Heart left ventricle (tissue), 16 donors: ENCODE measurements at places on chromosomes 3 and 15.

GRCh38 chr15:94306700-94307650 lies 75.6 kb downstream of the MCTP2 start:
- H3K4me1 ChIP-seq = no peaks in the 10 kb centered on the region
- H3K36me3 ChIP-seq = no peaks in the 10 kb centered on the region
- H3K27me3 ChIP-seq = peaks cover 4% of the 10 kb centered on the region
- H3K4me3 ChIP-seq = no peak overlapping the region
- DNase-seq = no peak

DNA sequence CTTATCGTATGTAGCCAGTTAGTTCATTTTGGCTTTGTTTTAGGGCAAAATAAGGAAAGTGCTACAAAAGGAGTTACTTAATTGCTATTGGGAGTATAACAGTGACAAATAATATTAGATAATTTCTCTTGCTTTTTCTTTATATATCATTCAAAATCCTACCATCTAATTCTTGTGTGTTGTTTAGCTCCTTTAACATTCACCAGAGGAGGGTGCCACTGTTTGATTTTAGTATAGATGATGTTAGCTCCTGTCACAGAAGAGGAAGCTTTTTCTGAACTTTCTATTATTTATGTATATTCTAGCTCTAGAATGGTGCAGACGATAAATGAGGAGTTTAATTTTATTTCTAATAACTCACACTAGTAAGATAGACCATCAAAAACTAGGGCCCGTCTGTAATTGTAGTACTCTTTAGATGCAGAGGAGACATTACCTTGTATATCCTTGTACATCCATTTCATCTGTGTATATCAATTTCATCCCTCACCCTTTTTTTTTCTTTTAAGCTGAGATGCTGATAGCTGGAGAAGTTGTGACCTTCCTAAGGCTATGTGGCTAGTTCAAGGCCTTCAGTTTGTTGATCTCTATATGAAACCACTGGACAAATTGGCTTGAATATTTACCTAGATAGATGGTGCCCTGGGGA lies 3.0 kb downstream of the PPM1L start:
- H3K27me3 ChIP-seq = no peaks in the 10 kb centered on the region
- H3K4me3 ChIP-seq = peak overlapping the region; percentile 9
- H3K27ac ChIP-seq = no peak overlapping the region
- H3K36me3 ChIP-seq = no peaks in the 10 kb centered on the region
- H3K4me1 ChIP-seq = peaks cover 4% of the 10 kb centered on the region
- no peak for DNase-seq

- no peak for DNase-seq
- H3K4me3 ChIP-seq = no peak overlapping the region
Observed at GRCh38 chr3:12615266-12615665, 48.7 kb downstream of the RAF1 start.

- no peaks in the 10 kb centered on the region for H3K36me3 ChIP-seq
- H3K4me1 ChIP-seq = no peaks in the 10 kb centered on the region
- no peaks in the 10 kb centered on the region for H3K27me3 ChIP-seq
Observed at GRCh38 chr15:86073281-86073680, 6.4 kb upstream of the AGBL1 start.

GRCh38 chr3:186093271-186093900 lies 15.5 kb downstream of the ETV5 start:
- no peaks in the 10 kb centered on the region for H3K36me3 ChIP-seq
- H3K27me3 ChIP-seq = no peaks in the 10 kb centered on the region
- DNase-seq = no peak
- no peak overlapping the region for H3K4me3 ChIP-seq
- peaks cover 10% of the 10 kb centered on the region for H3K4me1 ChIP-seq
- H3K27ac ChIP-seq = no peak overlapping the region
